Activated naive CD4-positive, alpha-beta T cell treated with anti-CD3 and anti-CD28 coated beads, Interleukin-2, amount 10 ng/mL, durations not matched to agents 7 days and 5 days (primary cell): ENCODE measurements at places on chromosomes 3 and 15.

GRCh38 chr3:100802126-100802525, 92.8 kb downstream of the TFG start:
- no peak for DNase-seq
- no peak overlapping the region for H3K27ac ChIP-seq
- no peaks in the 10 kb centered on the region for H3K36me3 ChIP-seq
- H3K4me1 ChIP-seq, result no peaks in the 10 kb centered on the region

GRCh38 chr15:47374222-47374621, 343.1 kb upstream of the SEMA6D start:
- no peaks in the 10 kb centered on the region for H3K36me3 ChIP-seq
- H3K4me1 ChIP-seq, result no peaks in the 10 kb centered on the region
- H3K4me3 ChIP-seq, result no peak overlapping the region
- no peaks in the 10 kb centered on the region for H3K27me3 ChIP-seq
- H3K27ac ChIP-seq, result no peak overlapping the region

- H3K27ac ChIP-seq, result no peak overlapping the region
- H3K27me3 ChIP-seq, result no peaks in the 10 kb centered on the region
- H3K36me3 ChIP-seq, result no peaks in the 10 kb centered on the region
- H3K4me1 ChIP-seq, result no peaks in the 10 kb centered on the region
- no peak for DNase-seq
Measured at GRCh38 chr3:16076564-16076963, 97.9 kb upstream of the GALNT15 start.

DNA sequence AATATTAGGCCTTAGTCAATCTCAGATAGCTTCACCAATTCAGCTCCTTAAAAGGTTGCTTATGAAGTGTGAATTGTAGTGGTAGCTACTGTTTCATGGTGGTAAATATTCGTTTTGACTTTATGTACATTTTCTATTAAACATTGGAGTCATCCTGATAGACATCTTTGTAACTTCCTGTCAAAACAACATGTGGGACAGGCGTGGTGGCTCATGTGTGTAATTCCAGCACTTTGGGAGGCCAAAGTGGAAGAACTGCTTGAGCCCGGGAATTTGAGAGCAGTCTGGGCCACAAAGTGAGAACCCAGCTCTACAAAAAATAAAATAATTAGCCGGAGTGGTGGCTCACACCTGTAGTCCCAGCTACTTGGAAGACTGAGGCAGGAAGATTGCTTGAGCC, 2.0 kb upstream of the TRIM59 start:
- no peak overlapping the region for H3K27ac ChIP-seq
- no peak overlapping the region for H3K4me3 ChIP-seq
